ENCODE measurements at places on chromosomes 11 and 22.

DNA sequence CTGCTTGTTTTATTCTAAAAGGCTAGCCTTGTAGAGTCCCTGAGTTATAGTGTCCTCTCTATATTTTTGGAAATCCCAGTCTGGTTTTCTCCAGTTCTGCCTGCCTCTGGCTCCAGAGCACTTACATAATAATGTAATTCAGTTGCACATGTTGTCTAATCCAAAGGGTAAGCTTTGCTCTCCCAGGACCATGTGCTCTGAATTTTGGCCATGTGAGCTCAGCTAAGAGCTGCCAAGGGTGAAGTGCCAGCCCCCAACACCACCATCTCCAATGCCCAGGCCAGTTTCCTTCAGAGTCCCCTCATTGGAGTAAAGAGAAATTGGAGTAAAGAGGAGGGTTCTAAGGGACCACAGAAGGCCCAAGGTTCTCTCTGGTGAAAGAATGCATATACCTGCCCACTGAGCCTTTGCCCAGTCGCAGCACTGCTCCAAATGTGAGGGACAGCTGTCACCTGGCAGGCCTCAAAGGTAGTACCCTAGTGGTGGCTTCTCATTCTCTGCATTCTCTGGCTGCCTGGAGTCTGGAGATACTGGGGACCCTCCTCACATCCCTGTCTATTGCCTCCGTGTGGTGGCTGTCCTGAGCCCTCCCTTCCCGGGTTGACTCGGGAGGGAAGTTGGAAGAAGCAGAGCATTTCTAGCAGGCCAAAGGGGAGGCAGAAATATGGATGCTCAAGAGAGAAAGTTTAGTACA is 4.9 kb downstream of the CRY2 start:
- DNase-seq = no peak

DNA sequence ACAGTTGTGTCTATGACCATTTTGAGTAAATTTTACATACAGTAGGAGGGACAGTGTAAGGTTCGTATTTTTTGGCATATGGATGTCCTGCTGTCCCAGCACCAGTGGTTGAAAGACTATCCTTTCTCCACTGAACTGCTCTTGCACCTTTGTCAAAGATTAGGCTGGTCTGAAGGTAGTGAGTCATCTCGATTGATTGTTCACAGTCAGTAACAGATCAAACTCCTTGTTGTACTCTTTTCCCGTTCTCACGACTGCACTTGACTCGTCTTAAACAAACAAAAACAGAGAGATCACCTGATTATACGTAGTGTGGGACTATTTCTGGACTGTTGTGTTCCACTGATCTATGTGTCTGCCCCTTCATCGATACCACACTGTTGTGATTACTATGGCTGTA is 77.1 kb downstream of the DGCR2 start:
- DNase-seq = no peak

DNA sequence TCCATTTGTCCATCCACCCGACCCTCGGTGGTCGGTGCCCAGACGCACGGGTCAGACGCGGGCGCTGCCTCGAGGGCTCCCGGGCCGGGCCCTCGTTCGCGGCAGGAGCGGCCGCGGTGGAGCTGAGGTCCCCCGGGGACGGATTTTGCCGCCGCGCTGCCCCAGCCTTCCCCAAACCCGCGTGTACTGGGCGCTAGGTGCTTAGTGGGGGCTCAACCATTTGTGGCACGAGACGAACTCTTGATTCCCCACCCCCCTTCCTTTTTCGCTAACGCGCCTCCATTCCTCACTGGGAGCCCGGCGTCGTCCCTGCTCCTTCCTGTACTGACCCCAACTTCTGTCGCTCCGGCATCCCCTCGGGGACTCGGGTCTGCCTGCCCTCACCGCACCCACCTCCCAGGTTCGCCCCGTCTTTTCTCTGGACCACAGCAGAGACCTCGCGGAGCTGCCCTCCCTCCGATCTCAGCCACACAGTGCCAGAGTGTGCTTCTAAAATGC is 789 bp upstream of the CBX7 start:
- DNase-seq = no peak

- no peak for DNase-seq
Measured at GRCh38 chr11:100689141-100689540, 2.1 kb downstream of the ARHGAP42 start.

- DNase-seq = no peak
Measured at GRCh38 chr11:85886089-85887056, 31.2 kb downstream of the CCDC83 start.

DNA sequence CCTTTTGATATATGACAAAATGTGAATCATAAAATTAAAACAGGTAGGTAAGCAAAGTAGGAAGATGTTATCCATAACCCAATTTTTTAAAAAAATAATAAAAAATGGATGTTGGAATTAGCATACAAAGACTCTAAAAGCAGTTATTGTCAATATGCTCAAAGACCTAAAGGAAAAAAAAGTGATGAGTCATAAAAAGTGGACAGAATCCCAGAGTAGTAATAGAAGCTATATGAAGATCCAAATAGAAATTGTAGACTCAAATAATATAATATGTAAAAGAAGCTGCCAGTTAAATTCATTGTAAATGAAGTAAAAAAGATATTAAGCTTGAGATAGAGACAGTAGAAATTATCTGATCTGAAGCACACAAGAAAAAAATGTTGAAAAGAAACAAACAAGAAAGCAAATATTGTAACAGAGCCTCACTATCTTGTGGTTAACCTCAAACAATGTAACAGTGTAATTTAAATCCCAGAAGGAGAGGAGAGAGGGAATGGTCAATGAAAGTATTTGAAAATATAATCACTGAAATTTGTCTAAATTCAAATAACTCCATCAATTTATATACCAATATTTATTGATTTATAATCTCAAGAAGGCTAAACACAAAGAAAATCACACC is 773.4 kb upstream of the RAG2 start:
- no peak for DNase-seq

- no peak for DNase-seq
Measured at GRCh38 chr22:45318558-45319323, 9.0 kb downstream of the FAM118A start.

GRCh38 chr22:17065433-17065832 is 19.4 kb upstream of the IL17RA start:
- DNase-seq = no peak

- no peak for DNase-seq
Measured at GRCh38 chr22:30041881-30042280, 38.4 kb upstream of the HORMAD2 start.

DNA sequence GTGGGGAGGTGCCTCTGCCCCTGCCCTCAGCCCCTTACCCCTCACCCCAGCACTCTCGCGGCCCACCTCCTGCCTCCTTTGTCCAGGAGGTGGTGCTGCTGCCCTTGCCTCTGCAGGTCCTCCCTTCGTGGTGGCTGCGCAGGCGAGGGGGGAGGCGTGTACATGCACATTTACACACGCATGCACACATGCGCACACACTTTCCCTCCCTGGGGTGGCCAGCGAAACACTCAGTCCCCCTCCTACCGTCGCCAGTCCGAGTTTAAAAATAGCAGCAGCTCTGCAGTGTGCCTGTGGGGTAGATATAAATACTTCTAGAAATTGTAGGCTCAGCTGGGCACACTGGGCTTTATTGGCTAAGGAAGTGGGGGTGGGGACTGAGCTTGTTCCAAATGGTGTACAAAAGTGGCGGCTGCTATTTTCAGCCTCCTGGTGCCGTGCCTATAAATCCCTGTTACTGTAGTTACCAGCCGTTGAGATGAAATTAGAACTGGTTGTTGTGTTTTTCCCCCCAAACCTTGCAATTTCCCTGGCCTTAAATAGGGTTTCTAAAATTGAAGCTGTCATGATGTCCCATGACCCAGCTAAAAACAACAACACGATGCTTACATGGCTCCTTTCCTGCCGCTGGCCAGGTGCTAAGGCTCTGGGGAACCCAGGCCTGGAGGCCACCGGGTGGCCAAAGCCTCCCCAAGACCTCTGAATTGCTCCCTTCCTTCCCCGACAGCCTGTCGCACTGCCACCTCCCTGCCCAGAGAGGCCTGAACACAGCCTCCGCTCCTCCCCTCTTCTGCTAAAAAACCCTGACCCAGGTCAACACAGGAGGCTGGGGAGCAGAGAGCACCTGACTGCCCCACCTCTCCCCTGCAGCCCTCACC is 12.4 kb downstream of the PICK1 start:
- DNase-seq = no peak

GRCh38 chr11:1084561-1085439 is 10.1 kb downstream of the MUC2 start:
- no peak for DNase-seq

GRCh38 chr11:17642980-17643379 is 76.4 kb upstream of the MYOD1 start:
- no peak for DNase-seq
